Stimulated activated CD4-positive, alpha-beta T cell treated with anti-CD3 and anti-CD28 coated beads, Interleukin-15, amount 100 ng/mL, for 1 hour (primary cell): ENCODE measurements at places on chromosomes 2 and 18.

DNA sequence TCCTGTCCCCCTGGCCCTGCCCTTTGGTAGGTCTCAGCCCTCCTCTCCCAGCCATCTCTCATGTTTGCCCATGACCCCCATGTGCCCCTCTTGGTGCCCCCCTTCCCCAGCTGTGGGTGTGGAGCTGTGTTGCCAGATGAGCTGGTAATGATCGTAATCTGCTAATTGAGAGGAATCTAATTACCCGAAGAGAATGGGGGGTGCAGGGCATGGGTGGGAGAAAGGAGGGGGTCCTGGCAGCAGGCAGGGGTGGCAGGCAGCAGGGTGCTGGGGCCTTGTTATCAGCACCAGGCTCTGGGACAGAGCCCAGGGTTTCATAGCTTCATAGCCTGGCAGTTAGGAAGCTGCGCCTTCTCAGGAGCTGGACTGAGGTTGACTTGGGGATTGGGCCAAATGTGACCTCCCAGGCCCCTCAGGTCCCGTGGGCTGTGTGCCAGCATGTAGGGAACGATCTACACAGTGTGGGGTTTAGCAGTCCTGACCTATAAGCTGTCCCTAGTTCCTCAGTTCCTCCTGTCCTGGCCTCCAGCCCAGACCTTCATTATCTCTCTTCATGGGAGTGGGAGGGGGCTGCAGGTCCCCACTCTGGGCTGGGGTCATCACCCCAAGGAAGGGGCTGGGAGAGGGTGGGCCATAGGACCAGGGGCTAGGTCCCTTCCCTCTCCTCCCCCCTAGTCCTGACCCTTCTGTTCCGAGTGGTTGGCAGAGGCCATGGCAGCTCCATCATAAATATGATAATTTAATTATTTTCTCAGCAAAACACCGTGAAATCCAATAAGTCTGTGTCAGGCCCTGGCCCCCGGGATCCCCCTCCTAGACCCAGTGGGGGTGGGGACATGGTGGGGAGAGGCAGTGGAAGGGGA is 6.5 kb upstream of the ASIC4 start:
- DNase-seq = no peak

DNA sequence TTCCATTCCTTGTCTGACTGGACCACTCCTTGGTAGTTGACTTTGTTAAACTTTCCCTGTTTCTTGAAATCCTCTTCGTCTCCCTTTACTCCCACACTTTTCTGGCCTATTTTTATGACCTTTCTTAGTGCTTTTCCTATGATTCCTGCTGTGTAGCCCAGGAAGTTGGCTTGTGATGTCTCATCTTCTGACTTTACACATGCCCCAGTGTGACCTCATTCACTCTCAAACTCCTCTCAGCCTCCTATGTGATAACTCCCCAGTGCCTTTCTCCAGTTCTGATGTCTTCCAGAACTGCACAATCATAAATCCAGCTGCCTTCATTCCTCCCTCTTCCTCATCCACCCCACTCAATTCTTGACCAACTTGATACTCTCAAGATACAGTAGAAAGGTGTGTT is 407.6 kb downstream of the TGIF1 start:
- DNase-seq = no peak

DNA sequence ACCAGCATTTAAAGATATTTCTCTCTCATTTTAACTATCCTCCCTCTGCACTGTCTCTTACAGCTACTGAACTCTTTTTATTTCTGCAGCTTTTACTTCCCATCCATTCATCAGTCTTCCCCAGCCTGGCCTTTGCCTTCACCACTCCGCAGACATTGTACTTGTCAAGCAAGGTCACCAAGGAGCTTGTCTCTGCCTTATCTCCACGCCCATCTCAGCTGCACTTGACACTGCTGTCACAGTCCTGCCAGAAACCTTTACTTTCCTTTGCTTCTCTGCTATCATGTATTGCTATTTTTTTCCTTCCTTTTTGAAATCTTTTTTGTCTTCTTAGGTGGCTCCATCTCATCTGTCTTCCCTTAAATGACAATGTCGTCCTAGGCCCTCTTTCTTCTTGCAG is 147.0 kb downstream of the VWC2L start:
- DNase-seq = no peak

DNA sequence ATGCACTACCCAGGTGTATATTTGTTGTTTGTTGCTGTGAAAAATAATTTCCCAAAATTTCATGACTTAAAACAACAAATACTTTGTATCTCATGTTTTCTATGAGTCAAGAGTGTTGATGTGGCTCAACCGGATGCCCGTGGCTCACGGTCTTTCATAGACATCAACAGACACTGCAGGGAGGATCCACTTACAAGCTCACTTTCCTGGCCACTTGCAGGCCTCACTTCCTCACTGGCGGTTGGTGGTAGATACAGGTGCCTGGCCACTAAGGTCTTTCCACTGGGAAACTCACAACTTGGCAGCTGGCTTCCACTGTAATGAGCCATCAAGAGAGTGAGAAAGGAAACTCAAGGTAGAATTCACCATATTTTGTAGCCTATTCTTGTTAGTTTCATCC is 662.9 kb downstream of the IRS1 start:
- DNase-seq = no peak

DNA sequence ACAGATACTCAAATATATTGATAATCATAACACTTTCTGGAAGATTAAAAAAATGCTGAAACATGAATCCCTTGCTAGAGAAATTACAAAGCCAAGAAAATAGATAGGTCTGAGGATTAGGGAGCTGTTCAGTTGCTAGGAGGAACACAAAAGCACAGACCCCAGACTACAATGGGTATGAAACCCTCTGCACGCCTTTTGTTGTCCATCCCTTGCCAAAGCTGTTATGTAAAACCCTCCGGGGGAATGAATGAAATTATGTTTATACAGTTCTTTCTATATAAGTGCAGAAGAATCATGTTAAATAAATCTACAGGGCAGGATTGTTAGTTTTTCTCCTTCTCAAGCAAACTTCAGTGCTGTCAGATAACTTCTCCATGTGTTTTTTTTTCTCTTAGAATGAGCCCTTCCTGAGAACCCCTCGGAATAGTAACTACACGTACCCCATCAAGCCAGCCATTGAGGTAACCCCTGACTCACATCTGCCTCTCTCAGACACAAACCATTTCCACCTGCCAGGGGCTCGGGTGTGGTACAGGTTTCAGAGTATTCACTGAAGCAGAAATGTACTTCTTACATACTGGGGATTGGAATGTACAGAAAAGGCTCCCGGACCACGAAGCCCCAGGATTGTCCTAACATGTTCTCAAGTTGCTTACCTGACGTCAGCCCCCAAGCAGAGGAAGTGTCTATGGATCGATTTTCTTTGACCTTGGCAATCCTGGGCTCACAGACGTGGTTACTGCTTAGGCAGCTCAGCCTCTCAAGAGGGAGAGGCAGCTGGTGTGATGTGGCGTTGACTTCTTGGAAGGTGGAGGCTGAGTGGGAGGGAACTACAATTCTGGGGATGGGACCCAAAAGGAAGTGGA is 118.0 kb downstream of the PLB1 start:
- peak; percentile 27 for DNase-seq

DNA sequence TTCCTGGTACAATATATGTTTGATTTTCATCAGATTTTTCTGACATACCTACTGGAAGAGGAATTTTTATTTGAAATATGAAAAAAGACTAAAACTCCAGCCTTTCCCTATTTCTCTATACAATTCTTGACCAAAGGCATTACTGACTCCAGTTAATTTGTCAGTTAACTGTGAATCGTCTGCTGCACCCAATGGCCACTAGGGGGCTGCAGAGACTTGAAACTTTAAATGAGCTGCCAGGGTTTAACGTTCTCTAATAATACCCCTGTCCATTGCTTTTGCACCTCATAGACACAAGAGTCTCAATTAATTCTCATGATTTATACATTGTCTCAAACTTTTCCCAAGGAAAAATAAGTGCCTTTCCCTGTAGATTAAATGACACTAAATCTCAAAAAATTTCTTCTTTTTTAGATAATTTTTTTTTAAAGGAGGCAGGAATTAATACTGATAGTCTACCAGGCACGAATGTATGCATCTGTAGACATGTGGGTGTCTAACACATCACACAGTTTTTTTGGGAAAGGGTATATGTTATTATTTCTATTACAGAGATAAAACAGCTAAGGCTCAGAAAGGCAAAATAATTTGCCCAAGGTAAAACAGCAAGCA is 1.8 kb upstream of the ALK start:
- no peak for DNase-seq

DNA sequence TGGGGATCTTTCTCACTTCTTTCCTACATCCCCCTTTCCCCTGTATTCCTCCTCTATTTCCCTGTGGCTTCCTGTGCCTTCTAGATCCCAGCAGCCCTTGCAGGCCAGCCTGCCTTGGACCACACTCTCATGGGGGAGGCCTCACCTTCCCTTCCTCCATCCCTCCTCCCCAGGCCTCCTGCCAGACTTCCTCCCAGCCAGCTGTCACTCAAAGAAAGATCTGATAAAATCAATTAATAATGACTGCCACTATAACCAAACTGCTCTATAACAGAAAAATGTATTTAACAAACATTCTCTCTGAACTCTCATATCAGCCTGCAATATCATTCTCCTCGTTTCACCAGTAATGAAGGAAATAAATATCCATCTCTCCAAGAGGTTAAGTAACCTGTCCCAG is 144.9 kb upstream of the SIX2 start:
- DNase-seq = no peak

- no peak for DNase-seq
These were observed 28.8 kb upstream of the IMP4 start for GRCh38 chr2:130313812-130314334.

DNA sequence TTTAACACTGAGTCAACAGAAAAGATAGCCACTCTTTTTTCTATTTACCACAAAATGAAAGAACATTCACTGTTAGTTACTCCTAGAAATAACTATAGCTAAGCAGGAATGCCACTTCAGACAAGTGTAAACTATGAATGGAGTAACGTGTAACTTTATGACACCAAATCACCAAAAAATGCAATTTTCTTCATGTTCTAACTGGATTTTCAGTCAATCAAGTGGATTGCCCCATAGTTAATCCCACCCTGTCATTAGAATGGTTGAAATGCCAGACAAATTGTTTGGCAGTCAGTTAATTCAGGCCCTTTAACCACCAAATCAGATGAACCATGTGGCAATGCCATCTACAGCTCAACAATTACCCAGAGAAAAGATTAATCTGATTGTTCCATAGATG is 9.9 kb downstream of the EPHA4 start:
- no peak for DNase-seq

DNA sequence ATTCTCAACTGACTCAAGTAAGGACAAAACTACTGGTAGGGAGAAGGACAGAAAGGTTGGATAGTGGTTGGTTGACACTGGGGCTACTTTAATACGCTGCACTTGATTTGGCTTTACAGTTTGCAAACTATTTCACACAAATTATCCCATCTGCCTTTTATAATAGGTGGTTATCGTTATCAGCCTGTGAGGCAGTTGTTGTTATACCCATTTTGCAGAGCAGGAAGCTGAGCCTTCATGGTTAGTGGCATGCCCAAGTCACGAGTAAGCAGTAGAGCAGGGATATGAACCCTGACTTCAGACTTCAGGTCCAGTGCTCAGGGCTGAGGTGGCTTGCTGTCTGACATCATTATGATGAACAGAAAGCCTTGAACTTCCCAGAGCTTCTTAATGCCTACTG is 5.3 kb downstream of the CTIF start:
- no peak for DNase-seq

DNA sequence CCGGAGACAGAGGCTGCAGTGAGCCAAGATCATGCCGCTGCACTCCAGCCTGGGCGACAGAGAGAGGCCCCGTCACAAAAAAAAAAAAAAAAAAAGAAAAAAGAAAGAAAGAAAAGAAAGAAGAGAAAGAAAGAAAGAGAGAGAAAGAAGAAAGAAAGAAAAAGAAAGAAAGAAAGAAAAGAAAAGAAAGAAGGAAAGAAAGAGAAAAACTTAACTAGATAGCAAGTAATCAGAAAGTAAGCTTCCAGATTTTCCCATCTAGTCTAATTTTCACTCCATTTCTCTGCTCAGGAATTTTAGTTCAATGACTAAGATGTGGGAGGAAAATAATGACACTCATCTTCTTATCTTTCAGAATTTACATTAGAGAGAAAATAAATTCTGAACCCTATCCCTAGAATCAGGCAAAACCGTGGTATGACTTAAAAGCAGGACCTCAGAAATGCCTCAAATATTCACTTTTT is 2.4 kb downstream of the GFPT1 start:
- no peak for DNase-seq

- DNase-seq = no peak
These were observed 493 bp downstream of the UCN start for GRCh38 chr2:27307545-27308358.

DNA sequence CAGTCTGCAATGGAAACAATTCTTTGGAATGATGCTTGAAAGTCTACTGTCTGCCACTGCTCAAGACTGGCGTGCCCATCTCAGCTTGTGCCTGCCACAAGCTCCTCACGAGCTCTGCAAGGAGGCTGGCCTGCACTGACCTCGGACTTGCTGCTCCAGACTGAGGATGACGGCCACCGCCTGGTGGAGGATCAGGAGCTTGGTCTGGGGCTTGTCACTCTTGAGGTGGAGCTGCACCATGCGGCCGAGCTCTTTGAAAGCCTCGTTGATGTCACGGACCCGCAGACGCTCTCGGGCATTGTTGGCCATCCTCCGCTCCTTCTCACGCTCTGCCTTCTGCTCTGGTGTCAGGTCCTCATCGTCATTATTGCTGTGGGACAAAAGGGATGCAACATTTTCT is 269.4 kb upstream of the CCDC68 start:
- DNase-seq = no peak

DNA sequence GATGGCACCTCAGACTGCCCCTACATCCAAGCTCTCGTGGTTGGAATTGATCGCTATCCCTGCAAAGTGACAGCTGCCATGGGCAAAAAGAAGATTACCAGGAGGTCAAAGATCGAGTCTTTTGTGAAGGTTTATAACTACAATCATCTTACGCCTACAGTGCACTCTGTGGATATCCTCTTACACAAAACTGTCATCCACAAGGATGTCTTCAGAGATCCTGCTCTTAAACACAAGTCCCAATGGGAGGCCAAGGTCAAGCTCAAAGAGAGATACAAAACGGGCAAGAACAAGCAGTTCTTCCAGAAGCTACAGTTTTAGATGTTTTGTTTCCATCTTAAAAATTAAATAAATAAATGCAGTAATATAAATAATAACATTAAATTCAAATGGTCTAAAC is 45.4 kb downstream of the INO80D start:
- no peak for DNase-seq

DNA sequence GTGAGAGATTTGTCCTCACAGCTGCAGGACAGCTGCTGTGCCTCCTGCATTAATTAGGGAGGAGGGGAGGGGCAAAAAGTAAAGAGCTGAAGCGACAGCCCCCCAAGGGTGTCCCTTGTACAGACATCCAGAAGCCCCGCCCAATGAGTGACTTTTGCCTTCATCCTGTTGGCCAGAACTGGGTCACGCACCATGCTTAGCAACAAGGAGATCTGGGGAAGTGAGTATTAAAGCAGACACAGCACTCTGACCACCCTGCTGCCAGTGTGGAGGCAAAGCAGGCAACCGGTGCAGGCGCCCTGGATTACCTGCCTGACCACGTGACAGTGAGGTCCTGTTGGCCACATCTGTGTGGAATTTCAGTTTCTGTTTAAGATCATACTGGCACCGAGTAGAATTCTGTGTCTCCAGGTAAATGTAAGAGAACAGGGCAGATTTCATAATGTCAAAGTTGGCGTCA is 21.5 kb upstream of the BIN1 start:
- no peak for DNase-seq
